ENCODE measurements at places on chromosomes 4 and X.
A peak's percentile ranks its signal among the peaks of the same experiment; 100 is the strongest.

DNA sequence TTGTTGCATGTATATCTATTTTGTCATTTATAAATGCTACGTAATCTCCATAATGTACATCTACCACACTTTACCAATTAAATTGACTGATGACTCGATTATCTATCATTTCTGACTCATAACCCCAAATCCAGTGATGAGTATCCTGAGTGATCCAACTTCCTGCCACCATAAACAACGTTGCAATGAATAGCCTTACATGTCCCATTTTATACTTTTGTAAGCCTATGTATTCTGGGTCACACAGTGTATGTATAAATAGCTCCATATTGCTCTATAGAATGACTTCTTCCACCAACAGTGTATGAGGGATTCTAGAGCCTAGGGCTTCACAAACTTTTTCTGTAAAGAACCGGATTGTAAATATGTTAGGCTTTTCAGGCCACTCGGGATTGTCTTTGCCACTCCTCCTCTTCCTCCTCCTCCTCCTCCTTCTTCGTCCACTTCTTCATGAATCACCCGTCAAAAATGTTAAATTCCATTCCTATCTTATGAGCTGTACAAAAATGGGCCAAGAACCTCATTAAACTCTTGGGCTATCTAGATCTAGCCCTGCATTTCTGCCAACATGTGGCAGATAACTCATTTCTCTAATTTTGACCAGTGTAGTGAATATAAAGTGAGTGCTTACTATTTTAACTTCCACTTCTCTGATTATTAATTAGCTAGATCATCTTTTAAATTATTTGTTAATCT is 672.2 kb upstream of the AMOT start:
- DNase-seq: peak; percentile 35

- DNase-seq: peak; percentile 15
Measured at GRCh38 chrX:65451663-65452062, 82.9 kb downstream of the LAS1L start.

- DNase-seq: no peak
Measured at GRCh38 chr4:150033081-150033480, 45.2 kb upstream of the DCLK2 start.

DNA sequence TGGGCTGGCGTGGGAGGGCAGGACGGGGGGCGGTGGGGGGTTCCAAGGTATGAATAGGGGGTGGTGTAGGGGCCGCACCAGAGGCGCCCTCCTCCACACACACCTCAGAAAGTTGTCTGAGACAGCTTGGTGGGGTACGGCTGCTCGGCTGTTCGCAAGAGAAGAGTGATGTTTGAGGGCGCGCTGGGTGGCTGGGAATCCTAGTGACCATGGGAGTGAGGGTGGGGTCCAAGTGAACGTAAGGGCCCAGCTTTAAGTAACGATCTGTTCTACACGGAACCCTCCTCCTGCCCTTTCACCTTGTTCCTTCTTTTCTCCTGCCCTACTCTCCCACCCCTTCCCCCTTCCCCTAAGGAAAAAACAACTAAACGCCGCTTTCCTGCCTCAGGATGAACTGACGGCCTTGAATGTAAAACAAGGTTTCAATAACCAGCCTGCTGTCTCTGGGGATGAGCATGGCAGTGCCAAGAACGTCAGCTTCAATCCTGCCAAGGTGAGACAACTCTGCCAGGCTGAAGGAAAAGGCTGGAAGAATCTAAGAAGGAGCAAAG is 664 bp downstream of the MED12 start:
- DNase-seq: no peak

- no peak for DNase-seq
Measured at GRCh38 chr4:169098054-169098497, 88.0 kb upstream of the CBR4 start.

- DNase-seq: peak; percentile 62
Measured at GRCh38 chr4:128354205-128354821, 66.7 kb upstream of the PGRMC2 start.

GRCh38 chrX:153365670-153366069 is 31.7 kb downstream of the ZNF275 start:
- DNase-seq: no peak

DNA sequence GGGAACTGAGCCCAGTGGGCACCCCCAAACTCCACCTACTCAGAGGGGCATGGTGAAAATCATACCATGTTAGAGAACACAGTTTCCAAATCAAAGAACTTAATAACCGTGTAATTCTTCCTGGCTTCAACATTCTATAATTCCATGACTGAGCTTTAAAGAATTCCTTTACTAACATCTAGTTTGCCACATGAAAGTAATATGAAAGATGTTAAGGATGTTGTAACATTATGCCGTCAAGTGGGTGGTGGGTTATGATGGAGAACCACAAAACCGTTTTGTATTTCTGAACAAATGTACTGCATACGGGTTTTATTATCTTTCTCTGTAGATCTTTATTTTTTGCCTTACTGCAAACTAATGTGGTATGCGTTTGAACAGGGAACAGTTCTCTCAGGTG is 549.0 kb upstream of the MAGEB2 start:
- no peak for DNase-seq

GRCh38 chrX:152641996-152642395 is 4.3 kb downstream of the GABRQ start:
- DNase-seq: peak; percentile 13

GRCh38 chr4:23828020-23828715 is 61.7 kb downstream of the PPARGC1A start:
- no peak for DNase-seq

All from AG20443 (cell line).